ENCODE measurements at places on chromosomes 2 and 18.

DNA sequence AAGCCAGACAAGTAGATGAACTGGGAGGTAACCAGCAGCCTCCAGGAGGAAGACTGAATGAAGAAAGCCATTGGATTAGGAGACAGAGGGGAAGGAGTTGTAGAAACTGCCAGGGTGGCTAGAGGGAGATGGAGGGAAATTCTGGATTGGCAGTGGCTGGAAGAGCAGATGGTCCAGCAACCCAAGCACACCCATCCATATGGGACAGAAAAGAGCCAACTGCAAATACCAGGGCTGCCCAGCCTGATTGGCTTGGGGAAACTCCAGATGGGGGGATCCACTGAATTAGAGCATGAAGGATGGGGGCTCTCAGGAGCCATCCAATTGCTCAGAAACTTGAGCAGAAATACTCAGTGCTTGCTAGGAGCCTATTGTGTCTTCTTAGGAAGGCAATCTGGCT, 173.5 kb upstream of the EPB41L3 start:
- no peak for DNase-seq

DNA sequence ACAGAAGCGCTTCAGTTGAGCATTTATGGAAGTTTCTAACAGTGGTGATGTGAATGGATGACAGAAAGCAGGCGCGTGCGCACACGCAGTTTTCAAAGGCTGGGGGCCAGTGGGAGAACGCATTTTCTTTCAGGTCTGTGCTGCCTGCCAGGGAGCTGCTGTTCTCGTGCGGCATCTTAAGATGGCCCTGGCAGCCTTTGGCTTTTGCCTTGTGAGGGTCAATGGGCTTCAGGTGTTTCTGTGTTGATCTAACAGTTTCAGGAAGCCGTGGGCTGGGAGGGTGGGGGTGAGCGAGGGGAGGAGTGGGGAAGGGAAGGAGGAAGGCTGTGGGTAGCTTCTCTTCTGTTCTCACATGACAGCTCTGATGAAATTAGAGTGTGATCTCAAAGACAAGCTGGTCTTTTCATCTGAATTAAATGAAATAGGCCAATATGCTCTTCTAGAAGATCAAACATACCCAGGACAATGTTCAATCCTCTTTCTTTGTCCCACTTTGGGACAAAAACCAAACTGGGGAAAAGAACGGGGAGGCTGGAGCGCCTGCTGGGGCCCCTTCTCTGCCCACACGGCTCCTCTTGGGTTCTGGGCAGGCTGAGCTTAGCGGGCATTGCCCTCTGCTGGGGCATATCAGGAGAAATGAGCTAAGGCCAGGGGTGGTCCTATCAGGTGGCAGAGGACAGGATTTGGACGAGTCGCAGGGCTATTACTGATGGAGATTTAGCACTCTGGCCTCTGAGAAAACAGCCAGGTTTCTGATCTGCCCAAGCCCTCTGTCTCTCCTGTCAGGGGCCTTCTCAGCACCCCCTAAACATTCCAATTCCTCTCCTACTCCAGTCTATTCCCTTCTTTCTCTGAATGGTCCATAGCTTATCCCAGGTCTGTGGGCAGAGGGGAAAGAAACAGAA, 126.2 kb upstream of the LGALSL start:
- peak; percentile 60 for DNase-seq

DNA sequence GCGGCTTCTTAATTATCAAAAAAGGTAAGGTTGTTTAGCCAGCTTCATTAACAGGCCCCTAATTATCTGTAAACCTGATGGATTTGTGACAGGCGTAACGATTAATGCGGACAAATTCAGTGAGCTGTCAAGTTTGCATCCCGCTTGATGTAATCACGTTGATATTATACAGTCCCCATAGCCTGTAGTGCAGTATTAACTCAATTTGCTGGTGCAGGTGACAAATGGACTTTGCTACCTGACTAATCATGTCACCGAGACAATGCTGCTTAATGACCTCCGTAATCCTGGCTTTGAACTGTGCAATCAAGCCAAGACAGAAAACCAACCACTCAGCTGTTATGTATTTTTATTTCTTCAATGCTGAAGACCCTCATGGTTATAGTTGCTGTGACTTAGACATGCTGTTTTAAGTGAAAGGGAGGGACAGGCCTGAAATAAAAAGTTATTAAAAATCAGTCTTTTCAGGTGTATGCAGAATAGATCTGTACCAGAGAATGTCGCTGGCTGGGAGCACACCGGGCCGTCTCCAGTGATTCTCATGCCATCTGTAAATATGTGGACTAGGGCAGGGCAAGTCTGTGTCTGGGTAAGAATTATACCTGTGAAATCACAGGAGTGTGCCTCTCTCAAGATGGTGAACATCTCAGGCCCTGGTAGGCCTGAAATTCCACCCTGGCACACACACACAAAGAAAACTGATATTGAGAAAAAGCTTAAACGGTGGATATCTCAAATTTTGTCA, 4.3 kb downstream of the TSHZ1 start:
- no peak for DNase-seq

- DNase-seq, result no peak
Observed at GRCh38 chr2:85143463-85144082, 10.4 kb downstream of the TCF7L1 start.

DNA sequence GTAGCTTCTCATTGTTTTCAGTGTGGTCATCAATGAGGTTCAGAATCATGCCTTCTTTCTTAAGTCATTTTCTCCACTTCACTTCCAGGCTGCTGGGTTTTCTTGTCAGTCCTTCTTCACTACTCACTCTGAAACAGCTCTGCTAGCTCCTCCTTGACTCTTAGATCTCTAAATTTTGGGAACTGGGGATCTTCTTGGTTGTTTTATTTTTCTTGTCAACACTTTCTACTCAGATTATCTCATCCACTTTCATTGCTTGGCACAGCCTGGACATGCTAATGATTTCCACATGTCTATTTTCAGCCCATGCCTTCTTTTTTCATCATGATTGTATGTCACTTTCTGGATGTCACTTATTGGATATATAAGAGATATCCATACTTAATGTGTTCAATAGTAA, 517.8 kb upstream of the DSEL start:
- no peak for DNase-seq

GRCh38 chr2:23286758-23287704, 97.9 kb upstream of the KLHL29 start:
- no peak for DNase-seq

- no peak for DNase-seq
Observed at GRCh38 chr18:26562568-26562967, 14.2 kb upstream of the KCTD1 start.

- DNase-seq, result no peak
Observed at GRCh38 chr18:26926066-26926675, 60.7 kb upstream of the AQP4 start.

DNA sequence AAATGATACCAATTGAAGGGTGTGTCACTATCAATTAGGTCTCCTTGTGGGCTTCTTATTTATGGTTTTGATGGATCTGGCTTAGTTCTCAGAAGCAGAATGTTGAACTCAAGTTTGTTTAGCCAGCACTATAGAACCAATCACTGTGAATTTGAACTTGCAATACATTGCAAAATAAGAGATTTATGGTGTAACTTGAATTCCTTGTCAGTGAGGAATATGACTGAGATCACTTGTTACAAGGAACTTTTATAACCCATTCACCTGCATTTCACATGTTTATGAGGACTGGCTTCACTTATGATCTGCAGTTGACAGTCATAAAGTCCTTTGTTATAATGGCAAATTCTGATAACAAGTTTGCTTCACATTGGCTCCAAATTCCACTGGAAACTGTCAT, 9.8 kb downstream of the GATA6 start:
- no peak for DNase-seq

GRCh38 chr18:72086421-72086820, 457.7 kb downstream of the CBLN2 start:
- no peak for DNase-seq

- no peak for DNase-seq
Observed at GRCh38 chr18:8948471-8949149, 153.9 kb upstream of the NDUFV2 start.

- DNase-seq, result no peak
Observed at GRCh38 chr2:207950063-207950760, 75.1 kb downstream of the PLEKHM3 start.

GRCh38 chr2:128978212-128978611, 659.5 kb upstream of the HS6ST1 start:
- no peak for DNase-seq

DNA sequence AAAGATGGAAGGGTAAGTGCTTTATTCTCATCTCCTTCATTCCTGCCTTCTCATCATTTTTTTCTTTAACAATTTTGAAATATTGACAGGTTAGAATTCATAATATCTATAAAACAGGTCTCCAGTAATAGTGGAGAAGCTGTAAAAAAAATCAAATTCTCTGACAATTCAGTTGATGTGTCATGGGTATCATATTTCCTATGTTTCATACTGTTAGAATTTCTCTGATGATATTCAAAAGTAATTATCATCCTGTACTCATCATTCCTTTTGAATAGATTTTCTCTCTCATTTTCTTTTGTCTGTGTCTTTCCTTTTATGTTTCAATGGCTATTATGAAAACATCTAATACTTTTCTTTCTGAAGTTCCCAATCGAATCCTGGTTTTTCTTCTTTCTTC, 97.7 kb downstream of the CPS1 start:
- DNase-seq, result no peak

GRCh38 chr18:9876867-9877654, 8.7 kb upstream of the TXNDC2 start:
- DNase-seq, result no peak

- no peak for DNase-seq
Observed at GRCh38 chr2:227653419-227653818, 13.2 kb upstream of the SCYGR5 start.

DNA sequence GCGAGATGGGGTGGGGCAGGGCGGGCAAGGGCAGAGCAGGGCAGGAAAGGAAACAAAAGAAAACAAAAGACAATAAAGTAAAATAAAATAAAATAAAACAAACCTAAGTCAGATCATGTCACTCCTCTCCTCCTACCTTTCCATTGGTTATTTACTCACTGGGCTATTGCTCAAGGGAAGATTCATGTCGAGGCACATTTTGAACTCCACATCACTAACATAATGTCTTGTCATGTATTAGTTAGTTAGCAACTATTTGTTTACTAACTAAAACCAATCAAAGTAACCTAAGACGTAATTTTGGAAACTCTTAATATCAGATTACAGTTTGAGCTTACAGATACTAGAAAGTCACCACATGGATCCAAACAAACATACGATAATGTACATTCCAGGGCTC, 2.2 kb downstream of the C1D start:
- DNase-seq, result no peak

DNA sequence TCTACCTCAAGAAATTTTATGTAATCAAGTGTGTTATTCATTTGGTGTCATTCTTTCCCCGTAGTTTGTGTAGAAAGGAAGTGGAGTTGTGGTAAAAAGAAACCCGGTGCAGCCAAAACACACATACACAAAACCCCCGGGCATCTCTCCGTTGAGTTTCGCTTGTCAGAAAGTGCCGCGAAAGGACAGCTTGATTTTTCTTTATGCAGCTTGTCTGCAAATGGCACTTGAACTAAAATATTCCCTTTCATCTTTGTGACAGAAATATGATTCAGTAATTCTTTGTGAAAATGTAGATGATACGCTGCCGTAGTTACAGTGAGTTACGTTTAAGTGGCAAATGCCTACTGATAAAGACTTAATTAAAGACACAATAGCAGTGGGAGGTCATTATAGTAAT, 268.8 kb upstream of the SPRED2 start:
- no peak for DNase-seq

- no peak for DNase-seq
Observed at GRCh38 chr2:28342081-28342967, 50.3 kb upstream of the FOSL2 start.

GRCh38 chr18:74563999-74564398, 29.7 kb downstream of the CNDP1 start:
- no peak for DNase-seq

GRCh38 chr2:61045226-61045625, 20.4 kb upstream of the SANBR start:
- DNase-seq, result no peak

- no peak for DNase-seq
Observed at GRCh38 chr2:201932511-201932910, 101.1 kb upstream of the FZD7 start.

- DNase-seq, result no peak
Observed at GRCh38 chr18:23701017-23701416, 11.8 kb downstream of the LAMA3 start.

DNA sequence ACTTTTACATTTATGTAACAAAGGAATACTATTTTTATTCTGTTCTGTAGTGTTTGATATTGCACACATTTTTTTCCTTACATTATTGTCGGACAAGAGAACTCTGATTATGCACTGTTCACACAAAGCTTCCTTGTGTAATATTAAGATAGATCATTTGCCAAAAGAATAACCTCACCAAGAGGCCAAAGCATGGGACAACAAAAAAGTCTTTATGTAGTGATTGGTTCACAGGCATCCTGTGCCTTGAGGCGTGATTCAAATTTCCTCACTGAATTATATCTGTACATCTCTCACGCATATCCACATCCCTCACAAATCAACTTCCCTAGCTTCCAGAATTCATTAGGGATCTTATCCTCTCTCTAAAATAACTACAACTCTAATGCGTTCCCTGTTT, 642.7 kb downstream of the NR4A2 start:
- no peak for DNase-seq

- DNase-seq, result peak; percentile 38
Observed at GRCh38 chr2:60710707-60711106, 45.4 kb upstream of the PAPOLG start.

- no peak for DNase-seq
Observed at GRCh38 chr2:109448946-109449788, 164.6 kb downstream of the SEPTIN10 start.

All from CD4-positive, alpha-beta T cell treated with Interferon alpha-2 for 1 hour (primary cell).